ENCODE measurements at places on chromosomes 11 and 22.

GRCh38 chr22:27220339-27220738 lies 563.0 kb downstream of the MIAT start:
- DNase-seq = no peak

DNA sequence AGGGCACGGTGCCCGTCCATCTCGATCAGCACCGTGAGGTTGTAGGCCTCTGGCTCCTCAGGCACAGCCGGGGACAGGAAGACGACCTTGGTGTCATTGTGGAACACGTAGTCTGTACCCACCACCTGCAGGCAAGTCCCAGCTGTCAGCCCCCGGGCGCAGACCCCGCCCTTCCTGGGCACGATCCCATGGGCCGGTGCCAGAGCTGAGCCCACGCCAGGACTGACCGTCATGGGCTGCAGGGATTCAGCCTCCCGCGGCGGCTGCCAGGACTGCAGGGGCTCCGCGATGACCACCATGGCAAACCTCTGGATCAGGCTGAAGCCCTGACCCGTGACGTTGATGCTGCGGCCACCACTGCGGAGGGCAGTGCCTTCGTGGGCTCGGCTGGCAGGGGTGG lies 11.8 kb upstream of the MAPK11 start:
- DNase-seq = no peak

DNA sequence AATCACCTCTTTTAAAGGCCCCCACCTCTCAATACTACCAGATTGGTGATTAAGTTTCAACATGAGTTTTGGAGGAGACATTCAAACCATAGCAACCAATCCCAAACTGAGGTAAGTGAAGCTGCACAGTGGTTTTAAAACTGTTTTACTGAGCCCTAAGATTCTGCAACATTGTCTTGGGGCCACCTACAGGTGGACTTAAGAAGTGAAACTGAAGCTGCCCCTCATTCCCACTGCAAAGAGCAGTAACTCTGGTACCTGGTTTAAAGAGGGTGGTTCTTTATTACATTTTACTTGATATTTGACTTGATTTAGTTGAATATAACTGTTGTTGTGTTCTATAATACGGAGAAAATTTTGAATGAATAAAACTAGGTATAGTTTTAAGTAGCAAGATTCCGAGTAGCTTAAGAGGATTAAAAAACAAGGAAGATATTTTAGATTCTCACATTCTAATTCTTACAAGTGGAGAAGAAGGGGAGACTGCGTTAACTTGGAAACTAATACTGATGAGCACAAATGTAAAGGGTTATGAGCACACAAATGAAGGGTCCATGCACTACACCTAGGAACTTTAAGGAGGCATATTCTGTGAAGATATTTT lies 26.7 kb downstream of the SYT9 start:
- DNase-seq = no peak

DNA sequence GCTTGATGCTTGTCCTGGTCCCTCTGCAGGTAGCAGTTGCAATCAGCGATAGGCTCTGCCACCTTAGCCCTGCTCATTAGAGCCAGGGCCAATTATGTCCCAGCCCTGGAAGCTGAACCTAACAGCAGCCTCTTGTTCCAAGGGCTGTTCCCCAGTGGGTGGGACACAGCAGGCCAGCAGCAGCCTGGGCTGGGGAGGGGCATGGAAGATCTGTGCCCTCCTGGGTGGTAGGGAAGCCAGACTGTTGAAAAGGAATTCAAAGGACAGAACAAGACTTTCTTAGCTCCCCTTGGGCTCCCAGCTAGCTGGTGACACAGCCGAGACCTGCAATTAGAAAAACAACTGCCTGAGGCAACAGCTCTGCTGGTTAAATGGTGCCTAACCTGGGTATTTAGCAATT lies 17.4 kb downstream of the DRD2 start:
- no peak for DNase-seq

- DNase-seq = peak; percentile 77
Observed at GRCh38 chr22:48844056-48844675, 983.5 kb downstream of the BRD1 start.

GRCh38 chr22:28132466-28132865 lies 213.4 kb upstream of the PITPNB start:
- DNase-seq = no peak

DNA sequence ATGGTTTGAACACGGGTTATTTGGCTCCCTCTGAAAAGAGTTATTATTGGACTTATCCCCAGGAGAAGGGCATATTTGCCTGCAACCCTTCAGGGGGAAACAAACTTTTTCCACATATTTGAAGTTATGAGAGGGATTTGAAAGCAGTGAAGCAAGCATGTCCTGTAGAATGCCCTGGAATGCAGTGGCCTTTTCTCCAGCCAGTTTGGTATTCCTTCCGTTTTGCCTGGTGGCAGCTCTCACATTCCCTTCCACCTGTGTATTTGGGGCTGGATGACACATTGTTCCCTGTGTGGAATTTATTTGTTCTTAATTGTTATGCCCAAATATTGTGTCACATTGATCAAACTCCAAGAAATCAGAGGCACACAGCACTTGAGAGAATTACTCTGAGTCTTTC lies 59.0 kb downstream of the OSBP2 start:
- no peak for DNase-seq

- no peak for DNase-seq
Observed at GRCh38 chr11:31236143-31236542, 133.4 kb downstream of the DCDC1 start.
